ENCODE measurements at places on chromosomes 12 and 14.

DNA sequence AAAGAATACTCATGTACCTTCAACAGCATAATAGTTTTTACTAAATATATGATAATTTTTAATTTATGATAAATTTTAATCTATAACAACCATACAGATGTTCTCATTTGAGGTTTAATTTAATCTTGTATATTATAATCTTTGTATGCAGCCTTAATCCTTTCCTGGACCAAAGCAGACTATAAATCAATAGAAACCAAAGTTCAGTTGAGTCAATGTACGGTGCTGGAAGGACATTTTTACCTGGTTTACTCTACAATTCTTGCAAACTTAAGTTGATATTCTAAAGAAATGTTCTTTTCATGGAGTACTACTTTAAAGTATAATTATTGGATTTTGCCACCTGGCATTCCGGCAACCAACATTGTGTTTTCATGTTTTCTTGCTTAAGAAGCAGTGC is 118.0 kb downstream of the STAB2 start:
- DNase-seq: no peak

- DNase-seq: no peak
Measured at GRCh38 chr14:20440882-20441281, 4.9 kb upstream of the KLHL33 start.

DNA sequence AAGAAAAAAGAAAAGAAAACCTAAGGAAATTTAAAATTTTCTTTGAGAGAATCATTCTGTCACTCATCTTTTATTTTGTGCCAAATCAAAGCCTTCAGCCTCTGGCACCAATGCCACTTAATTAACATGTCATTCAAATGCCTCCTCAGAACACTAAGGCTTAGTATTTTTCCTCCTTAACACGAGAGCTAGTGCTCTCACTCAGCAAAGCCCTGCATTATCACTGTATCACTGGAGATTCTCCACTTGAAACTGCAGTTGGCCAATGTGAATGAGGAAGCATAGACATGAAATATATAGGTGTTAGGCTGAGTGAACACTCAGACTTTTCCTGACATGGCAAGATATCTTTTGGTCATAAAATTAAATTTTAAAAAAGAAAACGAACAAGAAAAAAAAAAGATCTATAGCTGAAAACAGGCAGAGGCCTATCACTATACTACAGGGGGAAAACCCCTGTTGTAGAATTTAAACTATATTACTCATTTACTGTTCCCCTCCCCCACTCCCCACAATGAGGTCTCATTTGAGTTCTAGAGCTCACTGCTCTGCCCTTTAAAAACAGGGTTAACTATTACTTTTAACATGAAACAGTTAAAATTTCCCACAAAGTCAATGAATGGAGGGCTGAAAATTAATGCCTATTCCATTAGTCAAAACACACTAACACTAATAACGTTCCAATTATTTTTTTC is 5.1 kb downstream of the MBIP start:
- DNase-seq: no peak

GRCh38 chr14:89190765-89191513 is 226.1 kb downstream of the FOXN3 start:
- DNase-seq: peak; percentile 34

- DNase-seq: no peak
Measured at GRCh38 chr12:66663611-66664010, 15.3 kb downstream of the GRIP1 start.

GRCh38 chr12:19373586-19373985 is 65.7 kb upstream of the AEBP2 start:
- no peak for DNase-seq

- no peak for DNase-seq
Measured at GRCh38 chr12:57368349-57369095, 62.3 kb downstream of the R3HDM2 start.

- no peak for DNase-seq
Measured at GRCh38 chr12:108333898-108334699, 5.0 kb downstream of the CMKLR1 start.

DNA sequence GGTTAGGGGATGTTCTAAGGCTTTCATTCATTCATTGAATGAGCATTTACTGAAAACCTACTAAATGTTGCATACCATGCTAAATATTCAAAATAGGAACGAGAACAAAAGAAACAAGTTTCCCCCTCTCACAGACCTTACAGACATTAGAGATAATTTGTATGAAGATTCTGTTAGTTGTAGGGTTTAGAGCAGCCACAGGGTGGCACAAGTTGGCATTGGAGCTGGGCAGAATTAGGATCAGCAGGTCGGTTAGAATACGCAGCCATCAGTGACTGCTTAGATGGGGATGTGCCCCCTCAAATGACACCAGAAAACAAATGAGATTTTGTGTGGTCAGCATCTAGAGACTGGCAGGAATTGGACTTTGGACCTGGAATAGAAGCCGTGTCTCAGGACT is 166.3 kb upstream of the DAAM1 start:
- no peak for DNase-seq

DNA sequence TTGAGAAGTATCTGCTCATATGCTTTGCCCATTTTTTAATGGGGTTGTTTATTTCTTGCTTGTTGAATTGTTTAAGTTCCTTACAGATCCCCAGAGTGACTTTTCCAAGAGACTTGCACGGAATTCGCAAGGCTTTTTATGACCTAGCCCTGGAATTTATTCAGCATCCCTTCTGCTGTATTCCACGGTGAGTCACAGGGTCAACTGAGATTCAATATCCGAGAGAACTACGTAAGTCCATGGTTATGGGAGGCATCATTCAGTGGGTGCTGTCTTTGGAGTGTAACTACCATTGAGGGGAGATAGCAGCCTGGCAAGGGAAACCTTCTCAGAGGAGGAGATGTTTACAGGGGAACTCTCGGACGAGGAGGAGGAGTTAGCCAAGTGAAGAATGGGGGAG is 20.9 kb upstream of the GPRC5A start:
- DNase-seq: no peak

- no peak for DNase-seq
Measured at GRCh38 chr14:61565836-61566536, 129.3 kb upstream of the HIF1A start.

GRCh38 chr14:89672636-89673511 is 255.8 kb upstream of the FOXN3 start:
- DNase-seq: no peak

- peak; percentile 22 for DNase-seq
Measured at GRCh38 chr14:31025367-31026076, at the start of gene AP4S1. TSS of gene AP4S1 (plus strand) at chr14:31025649. CDS start at chr14:31066197, 40,548 bp downstream.

- no peak for DNase-seq
Measured at GRCh38 chr12:127509066-127509778, 757.7 kb upstream of the TMEM132C start.

- DNase-seq: no peak
Measured at GRCh38 chr14:66011855-66012254, 474.3 kb upstream of the CCDC196 start.

DNA sequence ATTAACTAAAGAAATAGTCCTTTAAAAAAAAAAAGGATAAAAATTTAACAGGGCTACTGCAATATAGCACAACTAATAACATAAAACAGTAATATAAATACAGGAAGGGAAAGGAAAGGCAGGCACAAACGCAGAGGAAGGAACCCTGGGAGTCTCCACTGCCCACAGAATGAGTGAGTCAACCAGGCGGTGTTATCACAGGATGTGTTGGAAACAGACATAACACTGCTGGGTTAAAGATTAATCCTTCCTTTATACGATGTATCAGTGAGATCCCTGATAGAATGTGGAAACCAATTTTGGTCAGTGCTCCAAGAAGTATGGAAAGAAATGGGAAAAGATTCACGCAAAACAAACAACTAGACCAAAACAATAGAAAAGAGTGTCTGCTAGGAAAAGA is 47.9 kb downstream of the FGD6 start:
- no peak for DNase-seq

DNA sequence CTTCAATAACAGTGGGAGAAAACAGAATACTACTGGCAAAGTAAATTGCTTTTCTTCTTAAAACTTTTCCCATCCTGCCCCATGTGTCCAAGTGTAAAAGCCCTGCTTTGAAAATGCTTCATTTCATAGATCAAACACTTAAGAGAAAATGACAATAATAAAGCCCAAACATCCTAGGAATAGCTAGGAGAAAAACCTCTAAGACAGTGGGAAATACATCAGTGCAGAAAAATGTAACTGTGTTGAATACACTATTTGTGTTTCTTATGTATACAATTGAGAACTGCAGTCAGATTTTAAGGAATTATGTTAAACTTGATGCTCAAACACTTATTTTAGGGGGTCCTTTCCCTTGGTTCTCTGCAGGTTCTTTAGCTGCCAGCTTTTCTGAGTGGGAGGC is 181.1 kb downstream of the MSRB3 start:
- no peak for DNase-seq

DNA sequence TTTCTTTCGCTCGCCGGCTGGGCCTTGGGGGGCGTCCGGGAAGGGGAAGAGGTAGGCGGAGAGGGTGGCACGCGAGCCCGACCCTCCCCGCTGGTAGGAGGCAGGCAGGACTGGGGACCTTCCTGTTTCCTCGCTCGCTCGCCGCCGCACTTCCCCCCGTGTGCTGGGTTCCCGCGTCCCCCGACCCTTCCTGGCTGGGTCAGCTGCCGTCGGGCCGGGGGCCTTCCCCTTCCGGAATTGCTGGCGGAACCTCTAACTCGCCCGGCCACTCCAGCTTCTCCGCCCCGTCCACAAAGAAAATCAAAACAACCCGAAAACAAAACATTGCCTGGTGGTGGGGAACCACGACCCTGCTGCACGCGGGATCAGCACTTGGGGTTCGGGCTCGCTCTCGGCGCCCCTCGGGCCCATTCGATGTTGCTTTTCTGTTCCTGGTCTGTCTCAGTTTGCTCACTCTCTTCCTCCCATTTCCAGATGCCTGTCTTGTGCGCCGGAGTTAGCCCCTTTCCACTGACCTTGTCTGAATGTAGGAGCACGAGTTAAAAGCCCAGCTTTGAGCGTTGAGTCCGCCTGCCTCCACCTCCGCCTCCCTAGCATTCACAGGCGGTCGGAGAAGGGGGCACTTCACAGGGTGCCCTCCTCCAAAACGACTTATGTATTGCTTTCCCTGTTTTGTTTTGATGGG is 581 bp downstream of the PAPOLA start:
- peak; percentile 55 for DNase-seq

GRCh38 chr12:2053691-2054090 is 904 bp downstream of the CACNA1C start:
- DNase-seq: no peak

- DNase-seq: no peak
Measured at GRCh38 chr12:57939291-57939690, 2.1 kb upstream of the ATP23 start.

GRCh38 chr12:32559434-32559833 is 119.7 kb upstream of the DNM1L start:
- DNase-seq: no peak

- peak; percentile 10 for DNase-seq
Measured at GRCh38 chr14:73258845-73259611, 21.7 kb downstream of the PAPLN start.

GRCh38 chr14:76088771-76089571 is 62.8 kb upstream of the GPATCH2L start:
- no peak for DNase-seq

- DNase-seq: no peak
Measured at GRCh38 chr14:85180876-85181275, 349.1 kb upstream of the FLRT2 start.

DNA sequence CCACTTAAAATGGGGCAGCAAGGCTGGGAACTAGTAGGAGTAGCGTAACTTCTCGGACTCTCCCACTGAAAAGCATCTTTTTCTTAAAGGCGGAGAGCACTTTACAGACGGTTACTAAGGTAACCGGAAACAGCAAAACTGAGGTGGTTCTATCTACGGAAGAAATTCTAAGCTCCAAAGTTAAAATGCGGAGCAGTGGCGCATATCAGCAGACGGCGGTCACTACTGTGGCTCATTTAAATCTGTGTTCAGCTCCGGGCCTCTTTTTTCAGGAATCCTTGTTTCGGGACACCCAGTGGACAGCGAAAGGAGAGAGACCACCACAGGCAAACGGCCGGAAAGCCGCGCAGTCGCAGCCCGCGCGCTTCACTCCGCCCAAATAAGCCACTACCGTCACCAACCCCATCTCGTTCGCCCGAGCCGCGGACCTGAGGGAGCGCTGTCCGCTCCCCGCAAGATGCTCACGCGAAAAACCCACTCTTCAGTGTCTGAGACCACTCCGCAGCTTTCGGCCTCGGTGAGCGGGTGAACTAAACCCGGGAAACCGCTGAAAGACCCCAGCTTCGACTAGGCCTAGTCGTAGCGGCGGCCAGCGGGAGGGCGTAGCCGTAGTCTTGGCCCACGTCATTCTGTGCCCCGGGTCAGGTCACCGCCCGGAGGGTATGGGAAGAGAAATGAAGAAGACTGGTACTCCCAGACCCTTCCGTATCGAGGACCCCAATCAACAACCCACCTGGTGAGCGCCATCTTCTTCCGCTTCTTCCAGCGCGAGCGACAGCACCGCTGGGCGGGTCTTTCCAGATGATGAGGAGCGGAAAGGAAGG is at the start of gene SNW1:
Gene SNW1, minus strand, starts transcription at position 776 of the 824 bp plus-strand sequence. Its CDS starts 29 bp downstream, at position 747.
- peak; percentile 77 for DNase-seq

DNA sequence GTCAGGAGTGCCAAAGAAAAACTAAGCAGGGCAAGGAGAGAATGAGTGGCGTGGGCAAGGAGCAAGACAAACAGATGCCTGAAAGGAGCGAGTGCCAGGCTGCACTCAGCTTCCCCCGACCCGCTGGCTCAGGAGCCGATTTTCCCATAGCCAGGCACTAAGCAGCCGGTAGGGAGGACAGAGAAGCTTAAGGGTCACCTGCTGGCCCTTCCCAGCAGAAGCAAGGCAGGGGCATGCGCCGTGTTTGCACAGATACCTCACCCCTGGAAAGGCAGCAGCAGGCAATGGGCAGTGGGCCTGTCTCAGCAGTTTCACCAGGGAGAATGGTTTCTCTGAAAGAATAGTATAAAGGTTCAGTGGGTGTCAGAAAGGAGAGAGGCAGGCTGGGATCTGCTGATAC is 104.9 kb upstream of the FKBP4 start:
- DNase-seq: no peak

DNA sequence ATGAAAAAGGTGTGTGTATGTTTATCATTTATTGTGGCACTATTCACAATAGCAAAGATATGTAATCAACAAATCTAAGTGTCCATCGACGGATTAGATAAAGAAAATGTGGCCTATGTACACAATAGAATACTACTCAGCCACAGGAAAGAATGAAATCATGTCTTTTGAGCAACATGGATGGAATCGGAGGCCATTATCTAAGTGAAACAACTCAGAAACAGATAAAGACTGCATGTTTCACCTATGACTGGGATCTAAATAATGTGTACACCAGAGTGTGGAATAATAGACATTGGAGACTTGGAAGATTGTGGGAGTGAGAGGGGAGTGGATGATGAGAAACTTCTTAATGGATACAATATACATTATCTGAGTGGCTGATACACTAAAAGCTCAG is 44.0 kb downstream of the CCER1 start:
- no peak for DNase-seq

- DNase-seq: no peak
Measured at GRCh38 chr12:27048822-27049752, 26.7 kb downstream of the MED21 start.

GRCh38 chr12:79164890-79165289 is 300.3 kb downstream of the SYT1 start:
- DNase-seq: no peak

GRCh38 chr14:69814397-69814796 is 17.4 kb upstream of the SLC10A1 start:
- DNase-seq: no peak

- DNase-seq: no peak
Measured at GRCh38 chr14:101593411-101594238, 32.3 kb downstream of the DIO3 start.
